AG20443 (cell line): ENCODE measurements at places on chromosomes 1 and 21.

GRCh38 chr1:107010582-107010981 is 45.9 kb upstream of the PRMT6 start:
- no peak for DNase-seq

GRCh38 chr1:21072721-21073120 is 104.0 kb downstream of the EIF4G3 start:
- peak; percentile 25 for DNase-seq

DNA sequence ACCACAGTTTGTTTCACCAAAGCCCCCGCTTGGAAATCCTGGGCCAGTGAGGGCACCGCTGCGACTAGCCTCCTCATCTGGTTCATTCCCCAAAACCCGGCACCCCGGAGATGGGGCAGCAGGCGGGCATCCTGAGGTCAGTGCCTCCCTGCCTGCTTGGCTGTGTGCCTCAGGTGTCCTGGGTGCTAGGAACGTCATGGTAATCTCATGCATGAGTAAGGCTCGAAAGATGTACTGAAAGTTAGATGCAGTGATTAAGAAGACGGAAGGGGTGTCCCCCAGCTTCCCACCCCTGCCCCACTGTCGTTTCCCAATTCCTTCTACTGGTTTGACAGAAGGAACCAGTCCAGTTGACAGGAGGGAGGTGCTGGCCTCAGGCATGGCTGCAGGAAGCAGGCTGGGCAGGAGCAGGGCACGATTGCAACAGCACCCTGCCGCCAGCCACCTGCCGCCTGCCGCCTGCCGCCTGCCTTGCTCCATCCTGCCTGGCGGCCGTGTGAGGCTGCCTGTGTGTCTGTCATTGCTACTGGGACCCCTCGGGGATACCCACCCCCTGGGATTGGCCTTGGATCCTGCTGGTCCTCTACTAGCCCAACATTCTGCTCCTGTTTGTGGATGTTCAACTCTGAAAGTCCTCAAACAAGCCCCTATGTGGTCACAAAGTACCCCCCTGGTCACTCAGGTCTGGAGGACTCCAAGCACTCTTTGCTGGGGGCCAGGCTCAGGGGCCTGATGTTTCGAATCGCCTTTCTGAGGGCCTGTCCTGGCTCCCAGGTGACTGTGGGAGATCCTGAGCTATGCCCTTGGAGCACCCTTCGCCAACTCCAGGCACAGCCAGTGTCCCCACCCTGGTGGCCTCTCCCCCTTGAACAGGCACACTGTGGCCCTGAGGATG is 73.0 kb upstream of the IFFO2 start:
- peak; percentile 7 for DNase-seq

DNA sequence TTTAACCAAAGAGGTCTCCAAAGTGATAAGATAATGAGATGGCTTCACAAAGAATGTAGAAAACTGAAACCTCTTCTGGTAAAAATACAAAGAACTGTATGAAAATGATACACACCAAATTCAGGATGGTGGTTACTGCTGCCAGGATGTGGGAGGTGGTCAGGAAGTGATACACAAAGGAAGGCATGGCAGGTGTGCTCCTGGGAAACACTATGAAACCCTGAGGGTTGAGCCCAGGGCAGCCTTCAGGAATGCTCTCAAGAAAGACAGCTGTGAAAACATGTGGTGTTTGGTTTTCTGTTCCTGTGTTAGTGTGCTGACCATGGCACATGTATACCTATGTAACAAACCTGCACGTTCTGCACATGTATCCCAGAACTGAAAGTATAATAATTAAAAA is 109.3 kb downstream of the NTNG1 start:
- no peak for DNase-seq

DNA sequence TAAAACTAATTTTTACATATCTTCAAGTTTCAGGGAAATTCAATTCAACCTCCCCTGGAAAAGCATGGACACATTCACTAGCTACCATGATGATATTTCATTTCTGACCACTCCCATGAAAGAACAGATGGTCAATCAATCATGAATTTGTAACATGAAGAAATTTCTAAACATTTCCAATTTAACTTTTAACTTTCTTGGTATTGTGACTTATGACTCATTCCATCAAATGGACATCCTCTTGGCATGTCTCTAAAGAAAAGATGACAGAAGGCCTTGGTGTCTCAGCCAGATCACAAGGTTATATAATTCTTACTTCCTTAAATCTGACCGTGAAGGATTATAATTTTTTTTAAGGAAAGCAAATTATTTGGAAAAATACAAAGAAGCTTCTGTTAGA is 10.5 kb upstream of the MCOLN3 start:
- no peak for DNase-seq

GRCh38 chr1:93651695-93652094 is 29.9 kb downstream of the BCAR3 start:
- DNase-seq: peak; percentile 53

GRCh38 chr1:2238361-2239012 is 10.4 kb downstream of the SKI start:
- no peak for DNase-seq

DNA sequence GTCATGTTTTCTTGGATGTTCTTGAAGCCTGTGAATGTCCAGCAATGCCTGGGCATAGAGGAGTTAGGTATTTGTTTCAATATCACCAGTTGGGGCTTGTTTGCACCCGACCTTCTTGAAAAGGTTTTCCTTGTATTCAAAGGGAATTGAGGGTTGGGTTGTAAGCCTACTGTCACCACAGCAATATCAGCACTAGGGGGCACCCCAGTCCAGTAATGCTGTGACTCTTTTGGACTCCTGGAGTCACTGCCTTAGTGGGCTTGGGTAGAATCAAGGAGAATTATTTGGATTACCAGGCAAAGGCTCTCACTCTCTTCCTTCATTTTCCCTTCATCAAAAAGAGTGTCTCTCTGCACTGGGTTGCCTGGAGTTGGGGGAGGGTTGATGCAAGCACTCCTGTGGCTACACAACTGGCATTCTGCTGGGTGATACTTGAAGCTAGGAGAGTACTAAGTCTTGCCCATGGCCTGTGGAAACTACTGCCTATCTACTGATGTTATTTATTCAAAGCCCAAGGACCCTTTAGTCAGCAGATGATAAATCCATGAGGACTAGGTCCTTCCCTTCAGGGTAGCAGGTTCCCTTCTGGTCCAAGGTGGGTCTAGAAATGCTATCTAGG is 34.5 kb downstream of the OR10R2 start:
- no peak for DNase-seq

- peak; percentile 47 for DNase-seq
Measured at GRCh38 chr1:119554183-119554582, 47.2 kb downstream of the HSD3B1 start.

GRCh38 chr21:42307106-42307505 is 8.1 kb downstream of the TFF3 start:
- DNase-seq: no peak

DNA sequence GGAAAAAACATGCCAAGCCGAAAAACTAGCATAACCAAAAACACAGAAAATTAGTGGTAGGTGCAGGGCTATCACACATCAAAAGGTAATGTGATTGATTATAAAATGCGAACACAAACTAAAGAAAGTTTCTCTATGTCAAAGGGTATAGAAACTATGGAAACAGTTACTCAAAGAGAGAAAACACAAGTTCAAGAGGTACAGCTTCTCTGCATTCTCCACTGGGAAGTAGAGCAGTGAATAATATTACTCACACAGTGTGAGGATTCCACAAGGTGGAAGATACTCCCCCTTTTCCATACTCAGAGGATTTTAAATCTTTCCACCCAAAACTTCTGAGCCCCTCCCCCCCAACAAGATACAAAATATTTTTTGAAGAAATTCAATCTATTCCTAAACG is 18.6 kb downstream of the AKT3 start:
- DNase-seq: no peak

DNA sequence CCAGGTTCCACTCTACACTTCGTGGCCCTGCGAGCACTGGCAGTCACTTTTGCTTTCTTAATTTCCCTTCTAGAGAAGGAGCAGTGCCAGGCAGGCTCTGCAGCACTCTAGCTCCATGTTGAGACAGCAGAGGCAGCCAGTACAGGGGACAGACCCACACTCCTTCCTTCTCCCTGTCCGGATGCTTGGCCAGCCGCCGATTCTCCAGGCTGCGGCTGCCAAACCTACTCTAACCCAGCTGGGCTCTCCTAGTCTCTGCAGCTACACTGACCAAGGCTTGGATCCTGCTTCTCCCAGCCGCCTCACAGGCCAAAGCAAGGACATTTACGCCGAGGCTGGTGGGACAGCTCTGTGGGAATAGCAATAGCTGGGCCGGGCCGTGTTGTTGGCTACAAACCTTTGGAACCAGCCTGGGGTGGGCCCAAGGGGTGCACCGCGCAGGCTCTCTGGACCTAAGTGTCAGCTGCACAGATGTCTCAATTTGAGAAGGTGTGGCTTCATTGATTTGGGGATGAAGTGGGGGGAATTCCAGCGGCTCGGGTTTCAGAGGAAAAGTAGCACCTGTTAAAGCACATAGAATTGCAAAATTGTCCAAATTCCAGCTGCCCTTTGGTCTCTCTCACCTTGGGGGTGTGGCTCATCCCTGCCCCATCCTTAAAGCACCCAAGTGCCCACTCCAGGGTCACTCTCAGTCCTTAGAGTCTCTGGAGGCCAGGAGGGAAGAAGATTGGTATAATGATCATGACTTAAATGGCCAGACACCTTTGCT is 3.2 kb downstream of the BARHL2 start:
- no peak for DNase-seq

DNA sequence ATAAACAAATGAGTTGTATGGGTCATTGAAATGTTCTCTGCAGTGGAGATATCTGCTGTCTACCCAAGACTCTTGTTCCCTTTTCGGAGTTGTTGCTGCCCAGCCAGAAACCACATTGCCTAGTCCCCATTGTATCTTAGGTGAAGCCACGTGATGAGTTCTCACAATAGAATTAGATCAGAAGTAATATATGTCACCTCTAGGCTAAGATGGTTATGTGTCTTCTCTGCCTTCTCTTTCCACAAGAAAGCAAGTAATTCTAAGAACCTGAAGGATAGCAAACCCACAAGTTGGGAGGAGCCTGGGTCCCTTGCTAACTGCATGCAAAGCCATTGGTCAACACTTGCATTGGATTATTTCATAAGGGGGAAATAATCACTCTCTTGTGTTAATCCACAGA is 76.6 kb downstream of the ADCY10 start:
- DNase-seq: no peak

- no peak for DNase-seq
Measured at GRCh38 chr1:37362594-37363385, 111.6 kb upstream of the ZC3H12A start.

DNA sequence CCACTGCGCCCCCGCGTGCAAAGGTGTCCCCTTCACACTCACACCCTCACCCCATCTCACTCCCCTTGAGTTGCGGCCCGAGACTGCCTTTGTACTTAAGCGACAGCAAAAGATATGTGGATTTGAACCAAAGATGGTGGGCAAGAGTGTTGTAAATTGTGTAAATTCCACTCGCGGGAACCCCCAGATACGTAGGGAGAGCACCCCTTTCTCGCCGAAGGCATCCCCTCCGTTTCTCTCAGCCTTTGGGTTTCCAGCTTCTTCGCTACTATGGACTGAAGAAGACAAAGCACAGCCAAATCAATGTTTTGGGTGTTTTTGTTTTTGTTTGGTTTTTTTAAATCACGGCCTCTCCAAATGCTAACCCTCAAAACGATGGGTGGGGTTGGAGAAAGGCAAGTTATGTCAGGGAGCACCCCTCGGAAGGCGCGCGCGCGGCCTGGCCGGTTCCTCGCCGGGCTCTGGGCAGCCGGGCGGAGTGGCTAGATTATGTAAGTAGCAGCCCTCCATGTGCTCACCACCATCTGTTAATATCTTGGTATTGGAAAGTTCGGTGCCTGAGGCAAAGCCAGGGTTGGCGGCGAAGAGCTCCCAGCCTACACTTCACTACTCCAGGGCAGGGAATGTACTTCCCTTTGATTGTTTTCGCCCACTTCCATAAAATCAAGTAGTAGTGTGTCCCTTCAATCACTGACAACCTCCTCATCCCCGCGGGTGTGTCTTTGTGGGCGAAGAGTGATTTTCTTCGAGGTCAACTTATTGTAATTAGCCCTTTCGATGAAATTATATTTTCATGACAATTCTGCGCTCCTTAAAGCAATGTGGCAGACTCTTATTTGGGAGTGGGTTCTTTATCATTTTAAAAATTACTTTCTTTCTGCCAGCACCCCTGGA is 4.0 kb upstream of the PROX1 start:
- DNase-seq: no peak

GRCh38 chr1:31714442-31715086 is 10.7 kb upstream of the COL16A1 start:
- DNase-seq: peak; percentile 77

- DNase-seq: no peak
Measured at GRCh38 chr1:89602871-89603404, 30.0 kb upstream of the LRRC8C start.

- no peak for DNase-seq
Measured at GRCh38 chr1:116127848-116128540, 16.8 kb downstream of the MAB21L3 start.

- peak; percentile 37 for DNase-seq
Measured at GRCh38 chr1:51423073-51423821, 92.9 kb upstream of the TTC39A start.
